ENCODE measurements at places on chromosomes 4 and X.

GRCh38 chr4:20870436-20870835 is 170.2 kb downstream of the PACRGL start:
- no peak for DNase-seq

- DNase-seq = no peak
Measured at GRCh38 chr4:87035881-87036509, 101.2 kb downstream of the AFF1 start.

- no peak for DNase-seq
Measured at GRCh38 chr4:180153587-180153986, 2089.6 kb upstream of the TENM3 start.

DNA sequence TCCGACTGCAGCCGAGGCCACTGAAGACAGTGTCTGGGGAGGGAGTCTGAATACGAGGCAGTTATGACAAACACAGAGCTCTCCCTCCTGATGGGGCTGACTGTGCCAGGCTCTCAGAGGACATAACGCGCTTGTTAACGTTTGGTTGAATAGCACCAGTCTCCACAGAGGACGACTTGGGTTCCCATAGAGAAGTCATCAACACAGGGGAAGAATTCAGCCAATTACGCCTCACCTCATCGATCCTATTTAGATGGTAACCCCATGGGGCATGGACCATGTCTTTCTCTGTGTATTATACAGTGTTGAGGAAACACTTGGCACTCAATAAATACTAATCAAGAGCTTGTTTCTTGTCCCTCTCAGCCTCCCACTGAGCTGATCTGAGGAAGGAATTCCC is 642.6 kb upstream of the LCORL start:
- no peak for DNase-seq

GRCh38 chrX:145820825-145821224 is 3.2 kb downstream of the SLITRK2 start:
- DNase-seq = no peak

- no peak for DNase-seq
Measured at GRCh38 chr4:181822005-181822375, 421.2 kb upstream of the TENM3 start.

Data from NCI-H2081 treated with DMSO at 0.1 percent for 48 hours (cell line).